Endodermal cell (in vitro differentiated cells): ENCODE measurements at places on chromosomes 3 and 15. TPM values are rescaled to one million over a fixed set of nuclear protein-coding genes. Genes with fewer than 3 reads are reported as not detected.

GRCh38 chr15:77577366-77577950, 55.3 kb downstream of the LINGO1 start:
- no peak for DNase-seq

- no peak for DNase-seq
These were observed 26.7 kb upstream of the GREM1 start for GRCh38 chr15:32690941-32691688.

DNA sequence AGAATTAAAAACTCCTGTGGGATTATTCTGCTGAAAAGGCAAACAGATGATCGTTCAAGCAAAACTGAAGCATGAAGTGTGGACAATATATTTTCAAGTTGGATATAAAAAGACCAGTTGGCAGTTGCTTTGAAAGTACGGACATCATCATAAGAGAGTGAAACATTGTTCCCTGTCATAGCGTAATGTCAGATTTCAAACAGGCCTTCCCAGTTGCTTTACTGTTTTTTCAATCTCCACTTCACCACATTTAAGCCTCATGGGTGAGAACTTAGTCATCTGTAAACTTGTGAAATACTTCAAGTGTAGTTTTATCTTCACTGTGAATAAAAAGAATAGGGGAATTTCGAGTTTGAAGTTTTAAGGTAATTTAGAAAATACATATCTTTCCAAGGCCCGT, 435.1 kb upstream of the CNTN3 start:
- DNase-seq = no peak

- DNase-seq = no peak
These were observed 27.9 kb downstream of the GTPBP8 start for GRCh38 chr3:113018536-113019181.

- DNase-seq = no peak
These were observed 52.4 kb upstream of the CMSS1 start for GRCh38 chr3:99765042-99765942.

GRCh38 chr3:151751161-151751560, 17.4 kb downstream of the AADACL2 start:
- DNase-seq = no peak

Gene SV2B
- total RNA-seq = 2.0 to 7.9 TPM (median 6.5 TPM) in 3 replicates

Gene CCR1
- total RNA-seq = not detected in 2 replicates

DNA sequence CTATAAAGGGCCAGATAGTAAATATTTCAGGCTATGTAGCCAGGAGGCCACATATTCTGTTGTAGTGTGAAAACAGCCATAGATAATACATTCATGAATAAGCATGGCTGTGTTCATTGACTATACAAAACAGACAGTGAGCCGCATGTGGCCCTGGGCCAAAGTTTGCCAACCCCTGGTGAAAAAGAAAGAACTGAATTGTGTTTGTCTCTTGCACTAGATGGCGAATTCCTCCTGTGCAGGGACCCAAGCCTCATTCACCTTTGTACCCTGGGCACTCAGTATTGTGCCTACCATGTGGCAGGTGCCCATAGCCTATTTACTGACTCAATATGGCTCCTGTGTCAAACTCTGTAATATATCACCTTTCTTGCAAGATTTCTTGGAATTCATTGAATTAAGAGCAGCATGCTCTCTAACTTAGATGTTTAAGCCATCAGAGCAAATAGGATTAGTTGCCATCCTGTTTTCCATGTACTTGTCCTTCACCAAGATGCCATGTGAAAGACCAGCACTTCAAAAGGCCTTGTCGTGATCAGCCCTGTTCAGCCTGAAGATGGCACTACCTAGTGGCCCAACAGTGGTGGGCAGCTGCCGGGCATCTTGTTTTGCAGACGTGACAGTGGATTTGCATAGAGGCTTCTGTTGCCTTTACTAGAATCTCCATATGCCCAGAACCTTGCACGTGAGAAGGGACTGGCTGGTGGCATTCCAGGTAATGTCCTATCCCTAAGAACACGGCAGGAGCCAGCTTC, 50.9 kb upstream of the CMTM7 start:
- no peak for DNase-seq

GRCh38 chr3:129961141-129961541, 13.4 kb upstream of the TRH start:
- DNase-seq = no peak

- DNase-seq = no peak
These were observed 139.0 kb downstream of the CTNNB1 start for GRCh38 chr3:41338276-41338675.

GRCh38 chr3:136070334-136070733, 104.8 kb downstream of the PPP2R3A start:
- DNase-seq = no peak

Gene SLC51A
- total RNA-seq = 2.0 and 3.7 TPM in 2 replicates

Gene ARL6IP5
- total RNA-seq = 28.7 to 33.7 TPM (median 30.4 TPM) in 3 replicates

DNA sequence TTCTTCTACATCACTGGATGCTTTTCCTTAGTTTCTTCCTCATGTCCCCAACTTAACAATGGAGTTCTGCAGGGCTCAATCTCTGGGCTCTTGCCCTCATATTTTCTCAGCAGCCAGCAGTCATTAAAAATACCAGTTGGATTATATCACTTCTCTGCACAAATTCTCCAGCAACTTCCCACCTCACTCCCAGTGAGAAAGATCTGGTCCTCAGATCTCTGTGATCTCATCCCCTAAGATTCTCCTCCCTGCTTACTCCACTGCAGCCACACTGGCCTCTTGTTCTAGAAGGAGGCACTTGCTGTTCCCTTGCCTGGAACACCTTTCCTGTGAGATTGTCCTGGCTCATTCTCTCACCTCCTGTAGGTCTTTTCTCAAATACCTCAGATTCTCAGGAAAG, 6.1 kb downstream of the ERICH6 start:
- no peak for DNase-seq

Gene CLDN16
- total RNA-seq = 0.38 and 0.40 TPM in 2 replicates
